ENCODE measurements at places on chromosomes 6 and 20. TPM values are rescaled to one million over a fixed set of nuclear protein-coding genes. Genes with fewer than 3 reads are reported as not detected.

The ETV7 gene
- 1.8 TPM for total RNA-seq

GRCh38 chr20:38414769-38415450, 20.2 kb downstream of the SNHG17 start:
- H3K27me3 ChIP-seq = no peaks in the 10 kb centered on the region
- no peaks in the 10 kb centered on the region for H3K4me1 ChIP-seq
- no peaks in the 10 kb centered on the region for H3K36me3 ChIP-seq
- DNase-seq = no peak
- H3K27ac ChIP-seq = no peak overlapping the region

The SLC22A23 gene
- total RNA-seq = 129 TPM

DNA sequence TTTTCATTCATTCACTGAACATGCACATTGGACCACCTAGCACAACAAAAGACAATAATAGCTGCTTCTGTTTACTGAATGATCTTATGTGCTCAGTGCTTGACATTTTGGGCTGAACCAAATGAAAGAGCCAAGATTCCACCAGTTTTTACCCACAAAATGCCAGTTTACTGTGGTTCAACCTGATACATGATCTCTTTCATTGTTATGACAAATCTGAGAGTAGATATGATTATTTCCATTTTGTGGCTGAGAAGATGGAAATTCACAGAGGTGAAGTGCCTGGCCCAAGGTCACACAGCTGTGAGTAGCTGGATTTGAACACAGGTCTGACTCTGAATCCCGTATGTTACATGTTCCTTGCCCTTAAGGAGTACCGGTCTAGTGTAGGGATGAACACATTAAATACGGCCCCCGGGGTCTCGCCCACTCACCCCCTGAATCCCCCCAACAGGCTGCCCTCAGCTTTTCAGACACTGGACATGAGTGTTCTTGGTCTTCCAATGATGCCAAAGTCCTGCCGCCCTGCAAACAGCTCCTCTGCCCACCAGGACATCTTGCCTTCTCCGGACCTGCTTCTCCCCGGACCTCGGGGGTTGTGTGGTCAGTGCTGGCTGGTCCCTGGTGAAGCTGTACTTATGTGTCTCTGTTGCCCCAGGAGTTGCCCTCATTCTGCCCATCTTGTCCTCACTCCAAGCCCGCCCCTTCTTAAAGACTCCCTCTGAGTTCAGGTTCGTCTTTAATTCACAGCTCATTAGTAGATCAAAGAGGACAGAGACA, 58.6 kb upstream of the SLC32A1 start:
- no peak for DNase-seq
- no peaks in the 10 kb centered on the region for H3K36me3 ChIP-seq
- H3K4me3 ChIP-seq = no peak overlapping the region
- H3K27ac ChIP-seq = no peak overlapping the region

- no peak overlapping the region for H3K27ac ChIP-seq
- no peak for DNase-seq
- H3K36me3 ChIP-seq = no peaks in the 10 kb centered on the region
- no peaks in the 10 kb centered on the region for H3K4me1 ChIP-seq
Observed at GRCh38 chr6:26268659-26269402, 96.2 kb upstream of the BTN3A2 start.

The AKAP12 gene
- 29.4 TPM for total RNA-seq

The DZANK1 gene
- 7.1 TPM for total RNA-seq

DNA sequence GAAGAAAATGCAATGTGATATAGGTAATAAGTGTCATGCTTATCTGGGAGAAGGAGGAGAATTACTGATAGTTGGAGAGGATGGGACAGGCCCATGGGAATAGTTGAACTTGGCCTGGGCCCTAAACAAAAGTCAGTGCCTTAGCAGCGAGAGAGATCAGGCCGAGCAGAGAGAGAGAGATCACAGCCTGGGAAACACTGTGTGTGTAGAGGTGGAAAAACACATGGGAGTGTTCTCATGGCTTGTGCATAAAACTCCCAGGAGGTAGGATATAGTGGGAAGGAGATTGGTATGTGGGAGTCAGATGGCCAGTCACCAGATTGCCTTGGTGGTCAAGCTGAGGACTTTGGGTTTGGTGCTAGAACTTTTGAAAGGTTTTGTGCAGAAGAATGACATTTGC, 47.6 kb downstream of the FIG4 start:
- DNase-seq = no peak
- H3K4me3 ChIP-seq = no peak overlapping the region
- H3K27ac ChIP-seq = no peak overlapping the region
- no peaks in the 10 kb centered on the region for H3K4me1 ChIP-seq
- no peaks in the 10 kb centered on the region for H3K36me3 ChIP-seq

DNA sequence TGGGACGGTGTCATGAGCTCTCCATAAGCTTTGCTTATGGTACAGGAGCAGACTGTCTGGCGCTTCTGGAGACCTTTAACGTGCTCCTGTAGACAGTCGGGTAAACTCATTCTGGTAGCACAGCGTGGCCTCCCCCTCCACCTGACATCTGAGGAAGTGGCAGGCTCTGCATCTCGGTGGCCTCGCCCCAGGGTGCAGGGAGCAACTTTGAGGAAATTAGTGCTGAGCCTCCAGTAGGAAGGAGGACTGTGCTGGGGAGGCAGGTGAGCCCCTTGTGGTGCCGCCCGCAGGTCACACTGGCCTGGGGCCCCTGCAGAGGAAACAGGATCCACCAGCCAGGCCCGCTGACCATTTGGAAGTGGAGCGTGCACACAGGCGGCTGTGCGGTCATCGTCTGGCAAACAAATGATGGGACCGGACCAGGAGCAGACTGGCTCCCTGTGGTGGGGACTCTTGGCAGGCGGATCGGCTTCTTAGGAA, 57.9 kb downstream of the SYNJ2 start:
- H3K36me3 ChIP-seq = no peaks in the 10 kb centered on the region
- H3K27ac ChIP-seq = no peak overlapping the region
- no peaks in the 10 kb centered on the region for H3K27me3 ChIP-seq
- H3K4me3 ChIP-seq = no peak overlapping the region
- DNase-seq = no peak

DNA sequence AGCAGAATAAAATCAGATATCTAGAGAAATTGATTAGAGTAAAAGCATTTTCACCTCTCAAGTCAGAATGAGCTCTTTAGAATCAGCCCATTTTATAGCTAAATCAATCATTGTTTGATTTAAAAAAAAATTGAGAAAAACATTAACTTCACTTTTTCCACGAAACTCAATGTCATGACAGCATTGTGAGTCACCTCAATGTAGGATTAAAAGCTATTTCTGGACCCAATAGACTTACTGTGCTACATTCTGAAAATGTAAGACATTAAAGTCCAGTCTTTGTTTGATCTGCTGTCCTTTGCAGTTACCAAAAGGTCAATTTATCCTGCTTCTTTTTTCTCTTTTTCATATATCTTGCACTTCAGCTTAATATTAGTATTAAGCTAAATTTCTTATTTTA, 519.4 kb upstream of the ZNF337 start:
- H3K36me3 ChIP-seq = no peaks in the 10 kb centered on the region
- H3K4me1 ChIP-seq = no peaks in the 10 kb centered on the region
- H3K4me3 ChIP-seq = no peak overlapping the region
- H3K27ac ChIP-seq = no peak overlapping the region

The SLC52A3 gene
- total RNA-seq = 34.3 TPM

The CLVS2 gene
- total RNA-seq = 4.2 TPM

- no peaks in the 10 kb centered on the region for H3K27me3 ChIP-seq
- DNase-seq = no peak
- H3K4me1 ChIP-seq = peaks cover 6% of the 10 kb centered on the region
- H3K27ac ChIP-seq = no peak overlapping the region
- peaks cover 6% of the 10 kb centered on the region for H3K36me3 ChIP-seq
- H3K4me3 ChIP-seq = no peak overlapping the region
Observed at GRCh38 chr6:3286641-3287171, 28.0 kb downstream of the PSMG4 start.
